ENCODE measurements at places on chromosomes 7 and 10. TPM values are rescaled to one million over a fixed set of nuclear protein-coding genes. Genes with fewer than 3 reads are reported as not detected.

Gene GATAD1
- total RNA-seq = 27.5 TPM

Gene FOXP2
- total RNA-seq = not detected

Gene RGR
- not detected for total RNA-seq

Gene MYH16
- total RNA-seq = not detected

Gene PCLO
- total RNA-seq = not detected

DNA sequence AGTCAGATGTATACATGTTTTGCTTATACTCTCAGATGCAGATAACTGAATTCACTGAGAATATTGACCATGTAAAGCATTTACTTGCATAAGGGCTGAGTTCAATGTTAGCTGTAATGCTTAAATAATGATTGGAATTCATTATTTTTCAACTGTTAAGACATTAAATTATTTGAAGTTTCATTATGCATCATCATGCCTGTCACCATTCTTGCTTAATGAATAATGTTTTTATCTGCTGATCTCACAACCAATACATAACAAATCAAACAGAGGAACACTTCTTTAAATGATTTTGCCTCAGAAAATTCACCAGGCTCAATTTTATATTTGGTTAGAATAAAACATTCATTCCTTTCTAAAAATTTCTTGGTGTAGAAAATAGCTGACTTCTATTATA lies 233.4 kb downstream of the GPR37 start:
- no peak overlapping the region for H3K27ac ChIP-seq
- no peaks in the 10 kb centered on the region for H3K27me3 ChIP-seq
- no peaks in the 10 kb centered on the region for H3K4me1 ChIP-seq
- no peaks in the 10 kb centered on the region for H3K36me3 ChIP-seq

DNA sequence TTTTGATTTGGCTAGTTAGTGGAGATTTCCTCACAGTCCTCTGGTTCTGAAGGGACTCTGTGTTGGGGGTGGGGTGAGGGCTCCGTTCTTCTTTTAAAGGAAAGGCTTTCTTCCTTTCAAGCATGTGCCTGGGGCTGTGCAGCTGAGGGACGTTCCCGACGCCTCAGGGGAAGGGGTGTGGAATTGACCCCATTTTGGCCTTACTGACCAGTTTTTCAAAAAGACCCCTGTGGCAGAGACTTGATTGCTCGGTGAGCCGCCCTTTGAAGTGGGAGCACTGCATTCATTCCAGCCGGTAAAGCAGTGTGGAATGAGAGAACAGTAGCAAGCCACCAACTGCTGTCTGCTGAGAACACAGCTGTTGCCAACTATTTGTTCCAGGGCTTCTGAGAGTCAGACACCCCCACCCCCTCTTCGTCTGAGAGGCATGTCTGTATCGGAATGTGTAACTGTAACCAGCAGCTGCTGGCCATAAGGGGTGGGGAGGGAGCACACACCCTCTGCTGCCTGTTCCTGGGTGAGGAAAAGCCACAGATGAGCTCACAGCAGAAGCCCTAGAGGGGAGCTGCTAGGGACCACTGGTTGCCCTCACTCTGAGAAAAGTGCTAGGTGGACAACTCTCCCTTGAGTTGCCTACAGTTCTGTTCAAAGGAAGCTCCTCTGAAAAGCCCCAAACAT lies 33.2 kb downstream of the WBP1L start:
- H3K4me3 ChIP-seq = no peak overlapping the region
- H3K36me3 ChIP-seq = peaks cover 2% of the 10 kb centered on the region
- DNase-seq = peak; percentile 64
- H3K27ac ChIP-seq = no peak overlapping the region
- peaks cover 77% of the 10 kb centered on the region for H3K4me1 ChIP-seq

DNA sequence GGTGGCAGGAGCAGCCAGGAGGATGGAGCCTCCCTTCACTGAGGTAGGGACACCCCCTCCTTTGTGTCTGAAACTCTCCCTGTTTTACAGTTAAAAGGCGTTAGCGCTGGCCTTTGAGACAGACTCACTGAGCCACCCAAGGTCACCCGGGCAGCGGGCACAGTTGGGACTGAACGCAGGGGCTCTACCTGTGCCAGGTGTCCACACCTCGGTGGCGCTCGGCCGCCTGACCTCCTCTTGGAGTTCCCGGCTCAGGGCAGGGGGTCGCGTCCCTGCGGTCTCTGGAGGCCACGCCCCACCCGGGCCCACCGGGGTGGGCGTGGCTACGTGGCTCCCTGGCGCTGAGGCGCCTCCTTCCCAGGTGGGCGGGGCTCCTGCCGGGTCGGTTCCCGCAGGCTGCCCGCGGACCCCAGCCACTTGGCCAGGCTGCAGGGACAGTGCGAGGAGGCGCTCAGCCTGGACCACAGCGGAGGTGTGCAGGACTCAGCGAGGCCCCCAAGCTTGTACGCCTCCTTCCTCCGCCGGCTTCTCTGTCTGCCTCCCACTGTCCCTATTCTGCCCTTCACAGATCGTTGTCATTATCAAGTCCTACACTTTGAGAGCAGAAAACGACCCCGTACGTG lies 39.9 kb upstream of the LEP start:
- peaks cover 36% of the 10 kb centered on the region for H3K27me3 ChIP-seq
- peaks cover 10% of the 10 kb centered on the region for H3K4me1 ChIP-seq
- H3K36me3 ChIP-seq = no peaks in the 10 kb centered on the region
- H3K4me3 ChIP-seq = peak overlapping the region; percentile 39
- no peak overlapping the region for H3K27ac ChIP-seq
- DNase-seq = no peak

GRCh38 chr10:16519250-16519907 lies 2.3 kb downstream of the C1QL3 start:
- H3K27ac ChIP-seq = no peak overlapping the region
- DNase-seq = no peak
- H3K4me3 ChIP-seq = peak overlapping the region; percentile 64
- H3K27me3 ChIP-seq = peaks cover 37% of the 10 kb centered on the region
- H3K4me1 ChIP-seq = peaks cover 6% of the 10 kb centered on the region

DNA sequence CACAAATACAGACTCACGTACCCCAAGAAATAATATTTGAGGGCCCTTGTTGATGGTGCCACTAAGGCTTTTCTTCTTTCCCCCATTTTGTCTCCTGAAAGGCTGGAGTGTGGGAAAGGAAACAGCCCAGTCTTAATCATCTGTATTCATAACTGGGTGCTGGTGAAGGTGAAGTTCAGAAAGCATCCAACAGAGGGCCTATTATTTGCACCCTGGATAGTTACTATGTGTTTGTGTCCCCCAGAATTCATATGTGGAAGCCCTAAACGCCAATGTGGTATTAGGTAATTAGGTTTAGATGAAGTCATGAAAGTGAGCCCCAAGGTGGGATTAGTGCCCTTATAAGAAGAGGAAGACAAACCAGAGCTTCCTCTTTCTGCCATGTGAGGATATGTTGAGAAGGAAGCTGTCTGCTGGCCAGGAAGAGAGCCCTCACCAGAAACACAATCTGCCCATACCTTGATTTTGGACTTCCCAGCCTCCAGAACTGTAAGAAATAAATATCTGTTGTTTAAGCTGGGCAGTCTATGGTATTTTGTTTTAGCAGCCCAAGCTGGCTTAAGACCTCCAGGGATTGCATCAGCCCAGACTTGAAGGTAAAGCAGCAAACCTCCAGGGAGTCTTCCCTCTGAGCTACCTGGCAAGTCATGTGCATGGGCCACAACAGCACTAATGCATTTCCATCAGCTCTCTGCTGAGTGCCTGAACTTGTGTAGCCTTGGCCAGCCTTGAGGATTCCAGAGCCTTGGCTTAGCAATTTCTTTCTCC lies 90.0 kb upstream of the ADRB1 start:
- H3K27ac ChIP-seq = no peak overlapping the region
- peaks cover 9% of the 10 kb centered on the region for H3K4me1 ChIP-seq

DNA sequence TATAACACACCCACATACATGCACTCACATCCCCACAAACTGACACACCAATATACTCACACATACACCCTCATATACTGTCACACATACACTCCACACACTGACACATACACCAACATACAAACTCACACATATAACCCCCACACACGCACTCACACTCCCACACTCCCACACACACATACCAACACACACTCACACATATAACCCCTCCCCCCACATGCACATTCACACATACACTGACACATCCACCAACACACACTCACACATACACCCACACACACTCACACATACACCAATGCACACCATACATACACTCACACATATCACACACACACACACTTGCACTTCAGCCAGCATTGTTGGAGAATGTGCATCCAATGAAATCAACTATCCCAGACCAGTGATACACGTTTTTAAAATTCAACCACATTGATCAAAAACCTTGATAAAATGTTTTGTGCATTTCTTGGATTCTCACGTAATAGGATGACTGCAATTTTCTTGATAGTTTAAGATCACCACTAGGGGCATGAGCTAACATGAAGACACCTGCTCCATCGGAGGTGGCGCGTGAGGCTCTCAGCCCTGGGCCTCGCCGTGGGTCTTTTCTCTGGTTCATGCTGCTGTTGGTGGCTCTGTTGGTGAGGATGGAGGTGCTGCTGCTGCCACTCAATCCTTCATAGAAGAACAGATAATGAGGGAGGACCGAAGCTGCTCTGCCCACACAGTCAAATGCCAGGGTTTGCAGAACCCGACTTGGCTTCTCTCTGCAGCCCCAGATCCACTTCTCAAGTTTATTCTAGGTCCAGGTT lies 32.1 kb upstream of the CHST15 start:
- no peak overlapping the region for H3K4me3 ChIP-seq
- H3K27me3 ChIP-seq = no peaks in the 10 kb centered on the region
- peak; percentile 18 for DNase-seq
- H3K27ac ChIP-seq = no peak overlapping the region

DNA sequence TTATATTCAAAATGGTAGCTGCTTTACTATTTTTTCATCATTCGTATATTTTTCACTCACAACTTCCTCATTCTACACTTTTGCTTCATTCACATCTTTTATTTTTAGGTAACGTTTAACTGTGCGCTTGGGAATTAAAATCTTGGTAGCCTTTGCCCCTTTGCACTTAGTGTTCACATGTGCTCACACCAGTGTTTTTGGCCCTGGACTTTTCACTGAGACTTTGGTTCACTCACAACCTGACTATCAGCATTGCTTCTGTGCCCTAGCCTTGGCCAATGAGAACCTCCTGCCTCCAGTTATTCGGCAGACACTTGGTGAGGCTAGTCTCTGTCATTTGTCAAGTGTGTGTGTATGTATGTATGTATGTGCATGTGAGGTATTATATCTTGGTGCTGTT lies 596.9 kb downstream of the SORCS1 start:
- H3K27me3 ChIP-seq = peaks cover 3% of the 10 kb centered on the region
- no peak for DNase-seq
- H3K4me1 ChIP-seq = no peaks in the 10 kb centered on the region

- no peak overlapping the region for H3K4me3 ChIP-seq
- H3K27me3 ChIP-seq = peaks cover 2% of the 10 kb centered on the region
- no peaks in the 10 kb centered on the region for H3K4me1 ChIP-seq
- H3K27ac ChIP-seq = no peak overlapping the region
- H3K36me3 ChIP-seq = no peaks in the 10 kb centered on the region
These were observed 194.2 kb downstream of the BICC1 start for GRCh38 chr10:58706836-58707235.

DNA sequence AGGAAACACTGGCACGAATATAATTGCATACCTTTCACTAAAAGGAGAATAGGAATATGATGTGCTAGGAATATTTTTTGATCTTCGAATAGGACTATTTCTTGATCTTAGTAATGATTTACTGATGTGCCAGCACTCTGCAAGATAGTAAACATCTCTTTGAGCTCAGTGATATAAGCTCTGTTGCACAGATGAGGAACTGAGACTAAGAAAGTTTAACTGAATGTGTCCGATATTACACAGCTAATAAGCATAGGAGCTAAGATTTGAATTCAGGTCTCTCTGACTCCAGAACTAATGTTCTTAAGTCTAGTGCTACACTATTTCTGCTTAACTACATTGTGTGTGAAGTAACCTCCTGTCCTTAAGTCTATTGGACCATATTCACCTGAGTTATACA lies 98.4 kb upstream of the PTPRZ1 start:
- H3K4me1 ChIP-seq = no peaks in the 10 kb centered on the region
- no peak overlapping the region for H3K27ac ChIP-seq
- H3K36me3 ChIP-seq = no peaks in the 10 kb centered on the region
- H3K27me3 ChIP-seq = no peaks in the 10 kb centered on the region

- no peak overlapping the region for H3K4me3 ChIP-seq
- H3K4me1 ChIP-seq = no peaks in the 10 kb centered on the region
- DNase-seq = no peak
- no peak overlapping the region for H3K27ac ChIP-seq
- no peaks in the 10 kb centered on the region for H3K27me3 ChIP-seq
These were observed 682.0 kb upstream of the FOXK1 start for GRCh38 chr7:4000139-4000538.

- peaks cover 10% of the 10 kb centered on the region for H3K36me3 ChIP-seq
- H3K4me1 ChIP-seq = peaks cover 66% of the 10 kb centered on the region
- no peak overlapping the region for H3K4me3 ChIP-seq
- no peaks in the 10 kb centered on the region for H3K27me3 ChIP-seq
These were observed 95.2 kb downstream of the PFKFB3 start for GRCh38 chr10:6297951-6298381.

DNA sequence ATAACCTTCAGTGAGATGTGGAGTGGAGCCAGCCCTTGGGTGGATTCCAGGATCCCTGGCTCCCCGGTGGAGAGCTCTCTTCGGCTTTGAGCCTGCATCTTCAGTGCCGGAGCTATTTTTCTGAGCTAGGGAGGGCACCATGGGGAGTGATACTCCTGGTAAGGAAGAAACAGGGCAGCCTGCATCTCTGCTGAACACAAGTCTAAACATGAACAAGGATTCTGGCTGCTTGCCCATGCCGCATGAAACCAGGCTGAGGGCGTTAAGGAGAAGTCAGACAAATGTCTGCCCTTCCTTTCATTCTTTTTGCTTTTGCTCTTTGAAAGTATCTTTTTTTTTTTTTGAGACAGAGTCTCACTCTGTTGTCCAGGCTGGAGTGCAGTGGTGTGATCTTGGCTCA lies 60.4 kb downstream of the EVX1 start:
- H3K27ac ChIP-seq = no peak overlapping the region
- peaks cover 12% of the 10 kb centered on the region for H3K27me3 ChIP-seq
- no peak for DNase-seq
- H3K4me1 ChIP-seq = no peaks in the 10 kb centered on the region
- H3K4me3 ChIP-seq = no peak overlapping the region
- H3K36me3 ChIP-seq = no peaks in the 10 kb centered on the region

GRCh38 chr10:76937181-76937600 lies 700.4 kb downstream of the KCNMA1 start:
- no peaks in the 10 kb centered on the region for H3K4me1 ChIP-seq
- no peak overlapping the region for H3K4me3 ChIP-seq
- H3K27me3 ChIP-seq = peaks cover 5% of the 10 kb centered on the region

All from activated naive CD4-positive, alpha-beta T cell treated with anti-CD3 and anti-CD28 coated beads for 36 hours (primary cell).